RKO (cell line): ENCODE measurements at places on chromosomes 13 and 19.
A peak's percentile ranks its signal among the peaks of the same experiment; 100 is the strongest.

GRCh38 chr13:39062004-39062403 is 23.7 kb downstream of the NHLRC3 start:
- no peak for DNase-seq

GRCh38 chr13:65343898-65344663 is 1886.1 kb downstream of the PCDH9 start:
- DNase-seq, result no peak

DNA sequence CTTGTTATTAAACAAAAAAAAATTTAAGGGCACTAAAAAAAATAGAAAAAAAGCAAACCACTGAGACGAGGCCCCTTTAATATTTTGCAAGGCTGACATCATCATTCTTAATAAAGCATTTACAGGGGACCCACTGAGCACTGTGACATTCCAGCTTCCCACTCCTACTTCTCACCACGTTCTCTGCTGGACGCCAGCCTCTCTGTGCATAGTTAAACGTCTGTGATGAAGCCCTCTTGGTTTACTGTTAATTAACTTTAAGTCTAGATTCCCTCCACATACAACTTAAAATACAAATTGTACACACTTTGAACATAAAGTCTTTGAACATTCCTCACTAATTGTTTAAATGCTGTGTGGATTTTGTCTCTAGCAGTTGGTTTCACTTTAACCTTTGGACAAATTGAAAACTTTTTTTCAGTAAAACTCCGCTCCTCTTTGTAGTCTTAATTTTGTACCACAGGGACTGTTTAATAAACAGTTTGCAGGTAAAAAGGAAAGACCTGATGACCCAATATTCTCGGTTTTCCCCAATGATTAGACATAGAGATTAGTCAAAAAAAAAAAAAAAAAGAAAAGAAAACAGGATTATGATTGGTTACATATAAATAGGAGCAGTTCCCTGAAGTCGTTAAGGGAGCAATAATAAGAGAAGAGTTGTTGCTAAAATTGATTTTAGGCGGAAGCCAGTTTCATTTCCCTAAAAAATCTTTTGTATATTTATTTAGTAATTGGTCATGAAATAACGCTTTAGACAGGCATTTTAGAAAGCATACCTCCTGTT is 219.8 kb downstream of the MZT1 start:
- no peak for DNase-seq

GRCh38 chr19:45994456-45994997 is 740 bp upstream of the CCDC61 start:
- peak; percentile 78 for DNase-seq

DNA sequence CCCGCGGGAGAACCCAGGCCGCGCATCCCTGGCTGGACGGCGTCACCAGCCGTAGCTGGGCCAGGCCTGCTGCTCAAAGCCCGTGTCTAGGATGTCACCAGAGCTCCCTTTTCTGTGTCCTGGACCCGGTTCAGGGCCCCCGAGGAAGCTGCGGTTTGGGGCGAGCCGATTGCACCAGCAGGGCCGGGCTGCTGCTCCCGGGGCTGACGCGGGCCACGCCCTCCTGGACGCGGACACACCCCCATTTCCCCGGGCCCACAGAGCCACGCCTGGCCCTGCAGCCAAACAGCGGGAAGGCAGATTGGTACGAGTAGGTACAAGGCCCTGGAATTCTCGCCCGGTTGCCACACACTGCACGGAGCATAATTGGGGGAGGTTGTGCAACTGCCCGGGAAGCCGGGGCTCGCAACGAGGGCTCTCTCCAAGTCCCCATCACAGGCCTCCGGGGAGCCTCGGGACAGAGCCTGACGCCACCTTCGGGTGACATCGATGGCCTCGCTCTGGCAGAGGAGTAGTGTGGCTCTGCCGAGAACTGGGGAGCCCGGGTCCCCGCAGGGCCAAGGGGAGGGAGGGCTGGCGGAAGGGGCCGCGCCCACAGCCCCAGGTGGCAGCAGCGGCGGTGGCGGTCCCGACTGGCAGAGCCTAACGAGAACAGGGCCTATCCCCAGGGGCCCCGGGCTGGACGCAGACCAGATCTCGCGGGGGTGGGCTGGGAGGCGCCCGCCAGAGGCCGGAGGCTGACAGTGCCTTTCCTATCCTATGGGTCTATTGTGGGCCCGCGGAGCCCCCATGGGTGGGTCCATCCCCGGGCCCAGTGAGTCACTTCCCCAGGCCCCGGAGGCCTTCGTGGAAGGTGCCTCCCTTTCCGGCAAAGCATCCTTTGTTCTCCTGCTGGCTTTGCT is 23.5 kb downstream of the KCTD15 start:
- DNase-seq, result peak; percentile 87

GRCh38 chr13:35496006-35496405 is 19.5 kb upstream of the MAB21L1 start:
- no peak for DNase-seq

- no peak for DNase-seq
Measured at GRCh38 chr13:63983366-63983765, 2567.7 kb upstream of the PCDH20 start.

DNA sequence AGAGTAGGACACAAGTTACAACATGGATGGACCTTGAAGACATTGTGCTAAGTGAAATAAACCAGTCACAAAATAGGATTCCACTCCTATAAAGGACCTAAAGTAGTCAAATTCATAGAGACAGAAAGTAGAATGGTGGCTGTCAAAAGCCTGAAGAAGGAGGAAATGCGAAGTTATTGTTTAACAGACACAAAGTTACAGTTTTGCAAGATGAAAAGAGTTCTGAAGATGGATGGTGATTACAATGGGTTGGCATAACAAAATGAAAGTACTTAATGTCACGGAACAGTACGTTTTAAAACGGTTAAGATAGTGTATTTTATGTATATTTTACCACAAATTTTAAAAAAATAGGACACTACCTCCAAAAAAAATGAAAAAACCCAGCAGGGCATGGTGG is 34.8 kb downstream of the FOXO1 start:
- DNase-seq, result no peak

DNA sequence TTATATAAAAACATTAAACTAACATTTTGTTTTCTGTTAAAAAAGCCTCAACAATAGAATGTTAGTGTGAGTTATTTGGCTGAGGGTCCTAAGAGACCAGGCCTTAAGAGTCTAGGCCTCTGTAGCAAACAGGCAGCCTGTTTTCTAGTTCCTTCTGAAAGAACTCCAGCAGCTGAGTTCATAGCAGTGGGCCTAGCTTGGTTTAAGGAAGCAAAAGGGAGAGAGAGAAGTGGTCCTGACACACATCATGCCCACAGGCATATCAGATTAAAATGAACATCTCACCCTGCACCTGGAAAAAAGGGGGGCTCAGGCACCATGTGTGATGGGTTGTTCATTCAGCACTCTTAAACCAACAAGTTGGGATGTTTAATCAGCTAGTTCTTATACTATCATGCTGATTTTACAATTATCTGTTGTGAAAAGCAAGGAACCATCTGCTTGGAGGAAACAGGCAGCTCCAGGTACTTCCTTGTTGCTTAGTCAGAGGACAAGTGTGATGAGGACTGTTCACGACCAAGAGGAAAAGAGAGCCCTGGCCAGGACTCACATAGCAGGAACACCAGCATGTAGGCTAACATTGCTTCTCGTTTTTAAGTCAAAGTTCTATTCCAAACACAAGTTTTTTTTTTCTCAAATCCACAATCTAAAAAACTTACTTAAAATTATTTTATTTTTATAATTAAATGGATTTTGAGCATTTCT is 81.3 kb upstream of the FRY start:
- no peak for DNase-seq

DNA sequence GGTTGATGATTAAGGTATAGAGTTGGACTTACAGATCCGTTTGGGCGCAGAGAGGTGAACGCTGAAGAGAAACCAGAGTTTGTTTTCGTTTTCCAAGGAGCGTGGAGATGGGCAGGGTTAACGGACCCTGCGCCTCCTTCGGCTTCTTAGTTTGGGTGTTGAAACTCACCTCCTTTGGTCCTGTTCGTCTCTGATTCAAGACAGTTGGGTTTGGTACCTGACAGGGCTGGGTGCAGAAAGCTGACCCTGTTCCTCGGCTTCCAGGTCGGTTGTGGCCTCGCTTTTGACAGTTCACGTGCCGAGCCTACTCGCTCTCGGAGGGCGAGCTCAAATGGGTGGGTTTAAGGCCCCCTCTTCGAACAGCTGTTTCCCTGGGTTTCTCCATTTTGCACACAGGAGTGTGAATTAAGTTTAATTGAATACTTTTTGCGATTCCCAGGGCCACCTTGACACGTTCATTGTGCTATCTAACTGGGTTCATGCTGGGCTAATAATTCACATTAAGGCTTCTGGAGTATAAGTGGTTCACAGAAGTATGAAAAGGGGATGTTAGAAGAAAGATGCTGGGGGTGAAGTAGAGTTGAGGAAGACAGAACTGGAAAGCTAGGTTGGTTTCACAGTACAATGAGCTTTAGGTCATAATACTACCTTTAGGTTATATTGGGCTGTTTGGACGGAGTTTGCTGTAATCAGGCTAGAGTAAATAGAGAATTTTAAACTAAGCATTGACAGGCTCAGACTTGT is 638 bp downstream of the USPL1 start:
- DNase-seq, result no peak
